ENCODE measurements at places on chromosomes 4 and X.

GRCh38 chrX:136468391-136469103, 19.2 kb upstream of the BRS3 start:
- H3K4me3 ChIP-seq, result no peak overlapping the region
- H3K27ac ChIP-seq, result no peak overlapping the region
- H3K36me3 ChIP-seq, result no peaks in the 10 kb centered on the region
- DNase-seq, result no peak

DNA sequence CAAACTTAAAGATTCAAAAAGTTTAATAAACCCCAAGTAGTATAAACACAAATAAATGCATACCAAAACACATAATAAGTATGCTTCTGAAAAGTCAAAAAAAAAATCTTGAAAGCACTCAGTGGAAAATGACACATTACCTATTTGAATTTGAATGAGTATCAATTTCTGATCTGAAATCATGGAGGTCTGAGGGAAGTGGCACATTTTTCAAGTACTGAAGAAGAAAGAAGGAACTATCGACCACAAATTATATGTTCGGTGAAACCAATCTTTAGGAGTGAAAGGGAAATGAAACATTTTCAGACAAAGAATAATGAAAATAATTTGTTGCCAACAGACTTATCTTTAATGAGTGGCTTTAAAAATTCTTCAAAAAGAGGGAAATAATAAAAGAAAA, 12.1 kb upstream of the F9 start:
- DNase-seq, result no peak
- H3K27me3 ChIP-seq, result peaks cover 3% of the 10 kb centered on the region
- H3K4me3 ChIP-seq, result no peak overlapping the region
- no peaks in the 10 kb centered on the region for H3K4me1 ChIP-seq
- no peak overlapping the region for H3K27ac ChIP-seq

- no peak overlapping the region for H3K4me3 ChIP-seq
- H3K4me1 ChIP-seq, result no peaks in the 10 kb centered on the region
- no peak for DNase-seq
- no peaks in the 10 kb centered on the region for H3K27me3 ChIP-seq
- no peak overlapping the region for H3K27ac ChIP-seq
Measured at GRCh38 chr4:62003695-62004094, 803.6 kb downstream of the ADGRL3 start.

DNA sequence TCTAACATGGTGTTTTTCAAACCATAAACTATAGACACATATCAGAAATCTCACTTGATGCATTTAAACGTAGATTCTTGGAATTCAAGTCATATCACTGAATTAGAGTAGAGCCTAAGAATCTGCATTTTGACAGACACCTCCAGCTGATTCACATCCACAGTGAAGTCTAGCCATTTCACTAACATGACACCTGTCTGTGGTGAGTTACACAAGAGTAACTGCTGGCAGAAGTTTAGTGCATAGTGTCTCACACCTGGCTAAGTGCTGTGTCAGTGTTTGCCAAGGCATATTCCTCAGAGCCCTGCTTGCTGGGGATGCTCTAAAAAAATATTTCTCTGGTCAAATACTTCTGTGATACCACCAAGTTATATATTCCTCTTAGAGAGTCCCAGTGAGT, 237.5 kb upstream of the DIAPH2 start:
- no peak overlapping the region for H3K4me3 ChIP-seq
- no peak overlapping the region for H3K27ac ChIP-seq
- peaks cover 5% of the 10 kb centered on the region for H3K27me3 ChIP-seq
- no peak for DNase-seq
- H3K36me3 ChIP-seq, result no peaks in the 10 kb centered on the region
- H3K4me1 ChIP-seq, result no peaks in the 10 kb centered on the region

- H3K27ac ChIP-seq, result no peak overlapping the region
- DNase-seq, result no peak
- H3K36me3 ChIP-seq, result peaks cover 4% of the 10 kb centered on the region
- H3K27me3 ChIP-seq, result no peaks in the 10 kb centered on the region
- no peak overlapping the region for H3K4me3 ChIP-seq
- peaks cover 76% of the 10 kb centered on the region for H3K4me1 ChIP-seq
Measured at GRCh38 chr4:55409468-55410171, 13.9 kb downstream of the TMEM165 start.

DNA sequence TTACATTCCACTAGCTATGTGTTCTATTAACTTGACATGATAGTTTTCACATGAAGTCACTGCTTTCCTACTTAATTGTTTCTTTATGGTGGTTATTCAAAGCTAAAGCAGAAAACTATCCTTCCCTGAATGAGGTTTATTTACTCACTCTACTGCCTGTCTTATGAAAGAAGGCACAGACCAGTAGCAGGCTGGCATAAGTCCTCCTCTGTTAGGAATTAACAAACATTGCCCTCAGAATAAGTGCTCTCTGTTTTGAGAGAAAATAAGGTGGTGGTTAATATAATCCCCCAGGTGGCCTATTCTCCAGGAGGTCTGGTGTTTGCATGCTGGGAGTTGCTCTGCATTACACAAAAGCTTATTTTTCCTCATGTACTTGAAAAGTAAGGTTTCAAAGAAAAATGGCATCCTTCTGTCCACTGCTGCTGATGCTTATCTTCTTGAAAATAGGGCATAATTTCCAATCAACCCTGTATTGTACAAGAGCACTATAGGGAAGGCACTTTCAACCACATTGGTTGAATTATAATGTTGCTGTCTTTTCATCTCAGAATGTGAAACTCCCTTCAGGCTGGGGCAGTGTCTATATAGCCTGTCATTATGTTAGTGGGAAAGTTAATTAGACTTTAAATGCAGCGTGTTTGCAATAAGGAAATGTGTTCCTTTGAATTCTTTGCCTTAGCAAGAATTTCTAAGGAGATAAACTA, 119.7 kb upstream of the TBC1D9 start:
- H3K27me3 ChIP-seq, result no peaks in the 10 kb centered on the region
- DNase-seq, result no peak
- H3K4me1 ChIP-seq, result no peaks in the 10 kb centered on the region
- H3K36me3 ChIP-seq, result no peaks in the 10 kb centered on the region

DNA sequence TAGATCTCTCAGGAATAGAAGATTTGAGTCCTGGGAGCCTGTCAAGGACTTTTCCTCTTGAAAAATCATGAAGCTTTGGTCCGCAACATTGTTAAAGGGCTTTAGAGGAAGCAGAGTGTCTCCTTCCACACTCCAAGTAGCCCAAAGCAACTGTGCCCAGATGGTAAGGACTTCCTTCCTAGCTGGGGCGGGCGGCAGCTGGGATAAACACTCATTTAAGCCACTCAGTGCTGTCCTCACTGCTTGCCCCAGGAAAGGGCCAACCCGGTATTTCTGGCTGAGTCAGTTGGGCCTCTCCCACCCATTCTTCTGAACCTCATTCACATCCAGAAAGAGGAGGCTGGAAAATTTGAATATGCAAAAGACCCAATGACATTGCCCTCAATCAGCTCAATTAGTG, 144.3 kb downstream of the CHIC2 start:
- no peak for DNase-seq
- peaks cover 2% of the 10 kb centered on the region for H3K27me3 ChIP-seq
- H3K4me3 ChIP-seq, result no peak overlapping the region
- H3K36me3 ChIP-seq, result no peaks in the 10 kb centered on the region
- H3K4me1 ChIP-seq, result no peaks in the 10 kb centered on the region
- H3K27ac ChIP-seq, result no peak overlapping the region

GRCh38 chr4:137611998-137612700, 79.9 kb upstream of the PCDH18 start:
- H3K4me1 ChIP-seq, result no peaks in the 10 kb centered on the region
- H3K27ac ChIP-seq, result no peak overlapping the region
- H3K36me3 ChIP-seq, result no peaks in the 10 kb centered on the region
- no peak overlapping the region for H3K4me3 ChIP-seq
- peaks cover 2% of the 10 kb centered on the region for H3K27me3 ChIP-seq

DNA sequence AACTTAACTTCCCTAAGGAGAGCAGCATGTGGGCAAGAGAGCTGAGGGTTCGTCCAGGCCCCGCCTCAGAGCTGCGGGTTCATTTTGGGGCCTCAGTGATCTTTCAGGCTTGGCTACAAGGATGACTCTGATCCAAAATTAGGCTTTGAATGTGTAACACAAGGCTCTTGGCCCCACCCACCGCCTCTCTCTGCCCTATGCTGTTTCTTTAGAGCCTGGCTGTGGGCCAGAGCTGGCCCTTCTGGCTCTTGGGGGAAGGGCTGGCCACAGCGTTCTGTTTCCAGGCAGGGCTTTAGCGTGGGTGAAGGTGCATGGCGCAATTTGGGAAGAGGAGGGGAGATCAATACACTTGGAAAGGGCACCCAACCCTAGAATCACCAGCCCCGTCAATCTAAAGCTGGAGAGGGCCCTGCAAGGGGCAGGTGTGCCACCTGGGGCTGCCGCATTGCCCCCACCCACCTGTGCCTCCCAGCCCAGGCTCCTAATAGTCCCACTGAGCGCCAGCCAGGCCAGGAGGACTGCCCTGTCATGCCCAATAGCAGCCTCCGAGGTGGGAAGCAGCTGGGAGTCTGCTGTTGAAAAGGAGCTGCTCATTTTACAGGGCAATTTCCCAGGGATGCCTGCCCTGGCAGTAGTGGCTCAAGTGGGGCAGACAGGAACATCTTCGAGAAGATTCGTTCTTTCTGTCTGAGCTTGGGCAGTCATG, 84.5 kb upstream of the MAML3 start:
- H3K27ac ChIP-seq, result no peak overlapping the region
- H3K36me3 ChIP-seq, result no peaks in the 10 kb centered on the region
- no peak for DNase-seq
- H3K4me1 ChIP-seq, result peaks cover 15% of the 10 kb centered on the region

GRCh38 chr4:105133976-105134375, 12.7 kb upstream of the TET2 start:
- H3K4me3 ChIP-seq, result no peak overlapping the region
- H3K36me3 ChIP-seq, result no peaks in the 10 kb centered on the region
- DNase-seq, result no peak
- no peak overlapping the region for H3K27ac ChIP-seq

DNA sequence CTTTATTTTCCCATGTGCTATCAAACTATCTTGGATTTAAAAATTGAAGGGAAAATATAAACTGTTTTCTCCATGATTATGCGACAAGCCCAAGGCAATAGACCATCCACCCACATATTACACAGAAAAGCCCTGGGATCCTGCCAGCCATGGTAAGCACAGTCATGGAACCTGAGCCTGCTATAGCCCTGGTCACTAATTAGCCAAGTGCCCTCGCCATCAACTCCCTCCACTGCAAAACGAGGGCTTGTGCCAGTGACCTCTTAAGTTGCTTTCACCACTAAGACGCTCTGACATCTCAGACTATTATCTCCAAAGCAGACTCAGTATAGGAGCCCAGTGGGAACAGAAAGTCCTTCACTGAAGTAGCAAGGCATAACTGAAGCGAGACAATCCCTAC, 69.2 kb downstream of the NLGN4X start:
- no peak overlapping the region for H3K27ac ChIP-seq
- H3K4me3 ChIP-seq, result no peak overlapping the region
- H3K27me3 ChIP-seq, result peaks cover 3% of the 10 kb centered on the region
- DNase-seq, result no peak

GRCh38 chr4:76947369-76947768, 2.2 kb upstream of the SEPTIN11 start:
- peaks cover 2% of the 10 kb centered on the region for H3K27me3 ChIP-seq
- H3K4me3 ChIP-seq, result no peak overlapping the region
- peaks cover 3% of the 10 kb centered on the region for H3K36me3 ChIP-seq
- H3K4me1 ChIP-seq, result peaks cover 17% of the 10 kb centered on the region
- H3K27ac ChIP-seq, result no peak overlapping the region

GRCh38 chr4:98928131-98928504, 815 bp downstream of the EIF4E start:
- H3K27ac ChIP-seq, result peak overlapping the region; percentile 91
- H3K36me3 ChIP-seq, result no peaks in the 10 kb centered on the region
- peak overlapping the region; percentile 100 for H3K4me3 ChIP-seq
- H3K4me1 ChIP-seq, result peaks cover 44% of the 10 kb centered on the region
- H3K27me3 ChIP-seq, result peaks cover 20% of the 10 kb centered on the region

Data from immature natural killer cell (primary cell).